ENCODE measurements at places on chromosomes 3 and 15.

DNA sequence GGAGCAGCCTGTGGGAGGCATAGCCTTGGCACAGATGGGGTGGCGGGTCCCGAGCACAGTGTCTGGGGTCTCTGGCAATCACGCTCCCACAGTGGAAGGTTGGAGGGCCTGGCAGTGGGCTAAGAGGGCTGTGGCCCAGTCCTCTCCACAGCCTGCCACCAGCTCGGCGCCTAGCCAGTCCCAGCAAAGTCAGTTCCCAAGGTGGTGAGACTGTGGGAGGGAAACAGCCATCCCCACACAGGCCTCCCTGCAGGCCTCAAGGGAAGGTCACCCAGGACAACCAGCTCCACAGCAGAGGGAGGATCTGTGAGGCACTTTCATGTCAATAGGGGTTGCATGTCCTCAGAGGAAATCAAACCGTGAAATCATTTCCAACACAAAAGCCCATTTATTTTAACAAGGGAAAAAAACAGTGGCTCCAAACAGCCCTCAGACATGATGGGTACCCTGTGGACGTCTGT lies 27.6 kb upstream of the LIMD1 start:
- no peak for DNase-seq

GRCh38 chr3:173064631-173065030 lies 76.4 kb downstream of the SPATA16 start:
- DNase-seq: no peak

DNA sequence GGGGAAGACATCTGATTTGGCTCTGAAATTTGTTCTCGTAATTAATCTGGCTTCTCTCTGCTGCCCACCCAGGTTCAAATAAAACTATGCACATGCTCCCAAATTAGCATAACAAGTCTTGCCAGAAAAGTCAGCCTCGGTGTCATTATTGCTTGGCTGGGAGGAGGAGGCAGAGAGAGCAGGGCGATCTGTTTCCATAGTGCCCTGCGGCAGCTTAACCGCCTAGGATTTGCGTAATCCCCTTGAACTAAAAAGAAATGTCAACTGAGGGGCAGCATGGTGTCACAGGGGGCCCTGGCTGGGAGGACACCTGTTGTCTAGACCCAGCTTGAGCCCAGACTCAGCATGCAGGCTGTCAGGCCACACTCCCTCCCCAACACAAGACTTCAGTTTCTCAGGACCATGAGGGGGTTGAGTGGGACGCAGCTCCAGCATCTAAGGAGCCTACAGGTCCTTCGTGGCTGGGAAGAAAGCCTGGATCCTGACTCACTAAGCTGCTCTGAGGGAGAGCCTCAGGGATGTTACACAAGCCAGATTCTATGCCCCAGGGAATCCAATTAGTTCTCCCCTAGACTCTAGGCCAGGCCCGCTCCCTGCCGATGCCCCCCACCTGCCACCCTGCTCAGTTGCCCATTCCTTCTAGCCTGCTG lies 17.3 kb downstream of the MRPS11 start:
- no peak for DNase-seq

DNA sequence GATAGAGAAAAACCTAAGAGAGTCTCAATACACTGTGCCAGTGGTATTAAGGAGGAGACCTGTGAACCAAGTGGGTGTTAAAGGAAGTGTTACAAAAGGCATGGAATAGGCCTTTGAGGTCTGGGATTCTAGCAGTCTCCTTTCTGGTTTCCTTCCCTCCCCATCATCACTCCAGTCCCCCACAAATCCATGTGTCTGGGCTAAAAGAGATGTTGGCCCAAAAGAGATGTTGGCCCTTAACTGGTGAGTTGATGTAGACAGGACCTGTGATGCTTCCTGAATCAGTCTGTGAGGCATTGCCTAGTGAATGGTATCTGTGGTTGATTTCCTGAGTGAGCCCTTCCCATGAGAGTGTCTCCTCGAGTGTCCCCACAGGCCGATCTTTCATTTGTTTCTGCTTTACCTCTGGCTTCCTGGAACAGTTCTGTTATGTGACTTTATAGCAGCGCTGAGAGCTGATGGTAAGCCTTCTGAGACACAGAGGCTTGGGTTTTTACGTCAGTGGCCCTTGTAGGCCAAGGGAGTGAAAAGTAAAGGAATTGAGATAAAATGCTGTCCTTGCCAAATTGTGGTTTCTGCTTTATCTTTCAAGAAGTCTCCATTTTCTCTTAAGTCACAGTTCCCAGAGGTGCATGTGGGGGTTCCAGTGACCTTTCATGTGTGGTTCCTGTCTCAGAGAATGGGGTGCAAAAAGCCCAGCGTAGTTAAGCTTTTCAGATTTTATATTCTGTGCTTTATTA lies 87.8 kb downstream of the KLHL25 start:
- peak; percentile 46 for DNase-seq

GRCh38 chr3:36444909-36445308 lies 64.6 kb downstream of the STAC start:
- DNase-seq: no peak

GRCh38 chr3:149414557-149415231 lies 37.2 kb upstream of the TM4SF1 start:
- DNase-seq: peak; percentile 54

DNA sequence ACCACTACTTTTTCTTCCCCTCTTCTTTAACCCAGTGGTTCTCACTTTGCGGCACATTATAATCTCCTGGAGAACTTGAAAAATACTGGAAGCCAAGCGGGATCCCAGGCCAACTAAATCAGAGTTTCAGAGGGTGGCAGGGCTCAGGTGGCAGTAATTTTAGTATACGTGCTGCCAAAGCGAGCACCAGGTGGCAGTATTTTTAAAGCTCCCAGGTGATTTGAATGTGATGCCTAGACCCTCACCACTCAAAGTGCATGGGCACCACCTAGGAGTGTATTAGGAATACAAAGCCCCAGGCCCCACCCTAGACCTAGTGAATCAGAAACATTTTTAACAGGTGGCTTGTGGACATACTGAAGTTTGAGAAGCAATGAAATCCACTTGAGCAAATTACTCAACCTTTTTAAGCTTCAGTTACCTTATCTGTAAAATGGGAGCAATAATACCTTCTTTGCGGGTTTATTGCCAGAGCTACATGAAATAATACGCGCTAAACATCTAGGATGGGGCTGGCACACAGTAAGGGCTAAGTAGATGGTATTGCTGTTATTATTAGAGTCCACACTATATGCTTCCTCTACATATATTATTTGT lies 8.3 kb downstream of the B3GALNT1 start:
- DNase-seq: peak; percentile 10

DNA sequence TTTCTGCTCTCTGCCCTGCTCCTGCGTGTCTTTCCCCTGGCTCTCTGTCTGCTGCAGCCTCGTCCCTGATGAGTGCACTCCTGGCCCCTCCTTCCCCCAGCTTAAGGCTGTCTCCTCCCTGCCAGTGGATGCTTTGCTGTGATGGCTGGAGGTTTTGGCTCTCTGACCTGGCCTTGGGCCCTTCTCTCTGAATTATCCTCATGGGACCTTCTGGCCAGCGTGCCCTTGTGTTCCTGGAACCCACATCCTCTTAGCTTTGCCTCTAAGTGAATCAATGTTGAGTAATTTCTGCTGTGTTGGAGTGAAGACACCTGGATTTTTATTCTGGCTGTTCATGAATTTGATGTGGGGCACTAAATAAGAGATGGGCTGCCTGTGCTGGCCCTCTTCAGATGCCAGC lies 9.8 kb upstream of the TNFAIP8L3 start:
- no peak for DNase-seq

DNA sequence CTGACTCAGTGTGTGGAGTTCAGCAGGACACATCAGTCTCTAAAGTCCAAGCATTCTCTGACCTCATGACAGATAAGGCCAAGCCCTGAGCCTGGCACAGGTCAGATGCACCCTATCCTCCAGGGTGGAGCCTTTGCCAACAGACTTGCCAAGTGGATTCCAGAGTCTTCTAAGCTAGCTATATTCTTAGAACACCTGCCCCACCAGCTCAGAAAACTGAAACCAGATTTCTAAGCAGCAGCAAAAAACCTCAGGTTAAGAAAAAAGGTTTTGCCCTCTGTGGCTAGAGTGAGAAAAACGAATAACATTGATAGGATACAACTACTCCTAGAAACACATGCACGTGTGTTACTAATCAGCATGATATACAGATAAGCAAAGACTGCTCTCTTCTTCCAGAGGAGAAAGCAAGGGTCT lies 11.6 kb downstream of the RMDN3 start:
- no peak for DNase-seq

- DNase-seq: no peak
These were observed 27.1 kb upstream of the VPS8 start for GRCh38 chr3:184784731-184785500.

GRCh38 chr3:40847551-40847992 lies 322.8 kb downstream of the ZNF621 start:
- DNase-seq: peak; percentile 27

GRCh38 chr15:29099131-29099880 lies 170.3 kb downstream of the NSMCE3 start:
- DNase-seq: no peak

DNA sequence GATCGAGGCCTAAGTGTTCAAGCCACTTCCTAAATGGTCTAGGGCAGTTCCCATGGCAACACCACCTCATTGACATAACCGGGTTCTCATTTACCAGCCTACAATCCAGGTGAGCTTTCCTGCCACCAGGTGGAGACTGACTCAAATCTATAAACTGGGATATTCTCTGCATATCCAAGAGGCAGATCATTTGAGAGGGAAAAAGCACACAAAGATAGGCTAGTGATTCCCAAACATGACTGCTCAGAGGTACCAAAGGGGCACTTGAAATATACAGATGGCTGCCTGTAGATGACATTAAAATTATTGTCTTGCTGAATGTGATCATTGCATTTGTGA lies 141.3 kb upstream of the PROK2 start:
- peak; percentile 69 for DNase-seq

GRCh38 chr15:49169880-49170597 lies at the start of gene GALK2:
Gene GALK2, plus strand, starts transcription at chr15:49170247. Its CDS starts 76 bp downstream, at chr15:49170323.
- peak; percentile 97 for DNase-seq

DNA sequence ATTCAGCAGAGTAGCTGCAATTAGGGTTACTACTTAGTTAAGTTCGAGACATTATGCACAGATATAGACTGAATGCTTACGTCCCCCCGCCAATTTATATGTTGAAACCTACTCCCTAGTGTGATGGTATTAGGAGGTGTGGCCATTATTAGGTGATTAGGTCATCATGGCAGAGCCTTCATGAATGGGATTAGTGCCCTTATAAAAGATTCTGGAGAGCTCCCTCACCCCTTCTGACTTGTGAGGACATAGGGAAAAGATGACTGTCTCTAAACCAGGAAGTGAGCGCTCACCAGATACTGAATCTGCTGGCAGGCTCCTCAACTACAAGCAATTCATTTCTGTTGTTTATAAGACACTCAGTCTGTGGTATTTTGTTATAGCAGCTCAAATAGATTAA lies 25.6 kb upstream of the TEX9 start:
- DNase-seq: no peak

- DNase-seq: peak; percentile 39
These were observed 7.9 kb upstream of the GP9 start for GRCh38 chr3:129052675-129053074.

GRCh38 chr3:81516042-81516441 lies 245.4 kb downstream of the GBE1 start:
- DNase-seq: no peak
